Cortex of kidney (tissue), 1 donor: ENCODE measurements at places on chromosomes 12 and 14.

DNA sequence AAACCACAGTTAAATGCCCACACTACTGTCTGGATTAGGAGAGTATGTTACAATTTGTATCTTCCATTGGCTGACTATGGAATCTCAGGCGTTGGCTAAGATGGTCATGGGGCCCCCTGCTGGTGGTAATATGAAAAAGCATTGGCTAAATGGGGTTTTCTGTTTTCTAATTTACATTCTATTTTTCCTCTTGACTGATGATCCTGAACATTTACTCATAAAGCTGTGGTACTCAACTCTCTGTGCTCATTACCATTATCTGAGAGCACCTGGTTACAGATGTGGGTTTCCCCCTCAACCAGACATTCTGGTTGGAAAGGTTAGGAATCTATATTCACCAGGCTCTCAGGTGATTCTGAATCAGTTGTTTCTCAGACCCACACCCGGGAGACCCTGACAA, 64.8 kb downstream of the WSCD2 start:
- no peak for DNase-seq

GRCh38 chr12:82329508-82329907, 28.7 kb downstream of the CCDC59 start:
- no peak for DNase-seq

DNA sequence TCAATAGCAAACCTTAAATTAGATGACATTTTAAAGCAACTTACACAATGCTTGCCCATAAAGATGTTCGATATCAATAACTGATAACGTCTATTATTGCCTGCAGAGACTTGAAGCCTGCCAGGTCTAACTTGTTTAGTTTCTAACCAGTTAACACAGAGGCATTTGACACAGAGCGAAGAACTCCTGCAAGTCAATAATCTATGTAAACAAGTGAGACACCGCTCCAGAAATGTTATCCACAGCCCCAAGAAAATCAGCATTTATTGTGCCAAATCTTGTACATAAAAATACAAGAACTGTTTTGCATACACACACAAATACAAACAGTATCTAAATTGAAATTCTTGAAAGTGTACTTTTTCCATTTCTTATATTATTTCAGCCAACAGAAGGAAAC, 236.0 kb upstream of the DIO3 start:
- no peak for DNase-seq

GRCh38 chr12:3332188-3332587, 158.8 kb upstream of the PRMT8 start:
- DNase-seq = no peak

DNA sequence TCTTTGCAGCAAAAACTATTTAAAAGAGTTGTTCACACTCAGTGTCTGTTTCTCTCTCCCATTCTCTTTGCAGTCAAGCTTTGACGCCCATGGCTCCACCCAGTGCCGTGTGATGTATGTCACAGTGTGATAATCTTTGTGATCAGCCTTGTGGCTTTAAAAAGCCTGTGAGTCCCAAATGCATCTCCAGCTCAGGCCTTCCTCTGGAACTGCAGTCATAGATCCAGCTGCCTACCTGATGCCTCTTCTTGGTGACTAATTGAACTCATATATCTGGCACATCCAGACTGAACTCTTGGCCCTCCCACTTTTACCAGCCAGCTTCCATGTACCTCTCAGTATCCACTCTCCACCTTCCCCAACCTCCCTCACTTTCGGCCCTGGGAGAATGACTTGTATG, 182.8 kb upstream of the ARHGAP5 start:
- no peak for DNase-seq

- DNase-seq = no peak
These were observed 192.2 kb downstream of the TMTC3 start for GRCh38 chr12:88334271-88334670.

GRCh38 chr14:26870096-26870495, 272.3 kb upstream of the NOVA1 start:
- no peak for DNase-seq

DNA sequence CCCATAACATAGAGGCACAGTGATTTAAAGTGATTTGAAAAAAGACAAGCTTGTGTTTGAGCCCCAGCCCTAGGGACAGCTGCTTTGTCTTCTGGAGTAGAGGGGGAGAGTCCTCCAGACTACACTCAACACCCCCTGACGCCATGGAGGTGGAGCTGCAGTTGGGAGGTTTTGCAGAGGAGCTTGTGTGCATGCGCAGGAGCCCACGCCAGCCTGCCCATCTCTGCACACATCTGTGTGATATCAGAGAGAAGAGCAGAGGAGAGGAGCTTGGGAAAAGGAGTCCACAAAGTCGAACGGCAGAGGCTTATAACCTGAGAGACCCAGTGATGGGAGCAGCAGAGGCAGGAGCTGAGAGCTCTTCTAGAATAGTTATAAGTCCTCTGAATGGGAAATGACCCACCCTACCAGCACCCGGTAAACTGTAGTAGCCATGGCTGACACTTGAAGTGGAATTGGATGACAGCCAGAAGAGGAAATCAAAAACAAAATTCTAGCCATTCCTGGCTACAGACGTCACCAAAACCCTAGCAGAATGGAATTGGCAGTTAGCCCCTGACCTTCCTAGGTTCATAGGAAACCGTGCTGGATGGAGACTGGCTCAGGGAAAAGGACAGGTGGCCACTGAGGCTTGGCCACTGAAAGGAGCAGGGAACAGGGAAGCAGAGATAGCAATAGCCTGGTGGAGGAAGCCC, 185.1 kb upstream of the VASH1 start:
- DNase-seq = no peak

- DNase-seq = no peak
These were observed 108.7 kb upstream of the MIS18BP1 start for GRCh38 chr14:45361727-45362126.

DNA sequence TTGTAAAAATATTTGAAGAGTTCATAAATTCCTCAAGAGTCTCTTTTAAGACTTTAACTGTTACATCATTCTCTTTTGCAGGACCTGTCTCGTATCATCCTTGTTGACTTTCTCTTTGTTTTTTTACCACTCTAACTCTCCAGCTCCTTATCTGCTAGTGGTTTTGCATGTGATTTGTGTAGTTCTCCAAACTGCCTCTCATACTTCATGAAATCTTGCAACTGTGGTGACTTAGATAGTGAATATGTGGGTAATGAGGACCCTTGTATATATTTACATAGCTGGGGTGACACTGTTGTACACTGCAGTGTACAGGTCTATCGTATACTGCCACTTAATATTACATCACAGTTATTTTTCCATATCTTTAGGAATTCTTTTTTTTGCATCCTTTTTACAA, 40.2 kb upstream of the EMP1 start:
- no peak for DNase-seq

GRCh38 chr12:44968965-44969364, 81.9 kb downstream of the DBX2 start:
- DNase-seq = no peak

DNA sequence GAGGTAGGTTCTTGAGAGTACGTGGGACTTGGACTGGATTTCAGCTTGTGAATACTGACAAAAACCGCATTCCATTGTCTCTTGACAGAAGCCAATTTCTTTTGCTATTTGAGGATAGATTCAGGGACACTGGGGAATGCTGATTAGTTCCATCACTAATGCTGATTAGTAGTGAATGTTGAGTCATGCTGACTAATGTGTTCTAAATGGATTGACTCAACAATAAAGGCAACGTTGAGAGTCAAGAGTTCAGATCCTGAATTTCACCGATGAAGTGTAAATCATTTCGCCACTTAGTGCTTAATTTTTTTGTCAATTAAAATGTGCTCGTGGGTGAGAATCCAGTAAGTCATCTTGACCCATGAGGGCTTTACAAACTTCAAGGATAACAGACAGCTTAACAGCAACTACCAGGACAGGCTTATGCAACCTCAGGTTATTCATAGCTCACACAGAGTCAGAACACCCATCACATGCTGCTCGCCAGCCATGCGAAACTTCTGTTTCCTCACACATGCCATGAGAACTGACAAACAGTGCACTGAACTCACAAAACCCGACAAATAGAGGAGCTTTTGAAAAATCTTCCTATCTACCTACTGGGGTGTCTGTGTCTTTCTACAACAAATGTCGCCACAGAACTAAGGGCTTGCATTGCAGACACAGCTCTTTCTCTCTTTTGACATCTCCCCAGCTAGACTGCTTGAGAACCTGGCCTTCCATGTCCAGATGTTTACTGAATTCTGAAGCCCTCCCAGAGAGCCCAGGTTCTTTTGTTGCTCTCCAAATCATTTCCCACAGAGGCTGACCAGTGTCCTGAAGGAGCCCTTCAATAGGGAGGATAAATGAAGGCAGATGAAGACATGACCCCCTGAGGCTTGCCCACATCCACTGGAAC, 316.4 kb downstream of the ZFP36L1 start:
- no peak for DNase-seq
